NCI-H510A (cell line): ENCODE measurements at places on chromosomes 3 and 15.

GRCh38 chr3:20772869-20773268 lies 586.9 kb upstream of the SGO1 start:
- DNase-seq, result no peak

GRCh38 chr15:33492434-33493052 lies 181.8 kb downstream of the RYR3 start:
- DNase-seq, result no peak

GRCh38 chr15:74265046-74265639 lies 29.0 kb downstream of the CCDC33 start:
- no peak for DNase-seq

DNA sequence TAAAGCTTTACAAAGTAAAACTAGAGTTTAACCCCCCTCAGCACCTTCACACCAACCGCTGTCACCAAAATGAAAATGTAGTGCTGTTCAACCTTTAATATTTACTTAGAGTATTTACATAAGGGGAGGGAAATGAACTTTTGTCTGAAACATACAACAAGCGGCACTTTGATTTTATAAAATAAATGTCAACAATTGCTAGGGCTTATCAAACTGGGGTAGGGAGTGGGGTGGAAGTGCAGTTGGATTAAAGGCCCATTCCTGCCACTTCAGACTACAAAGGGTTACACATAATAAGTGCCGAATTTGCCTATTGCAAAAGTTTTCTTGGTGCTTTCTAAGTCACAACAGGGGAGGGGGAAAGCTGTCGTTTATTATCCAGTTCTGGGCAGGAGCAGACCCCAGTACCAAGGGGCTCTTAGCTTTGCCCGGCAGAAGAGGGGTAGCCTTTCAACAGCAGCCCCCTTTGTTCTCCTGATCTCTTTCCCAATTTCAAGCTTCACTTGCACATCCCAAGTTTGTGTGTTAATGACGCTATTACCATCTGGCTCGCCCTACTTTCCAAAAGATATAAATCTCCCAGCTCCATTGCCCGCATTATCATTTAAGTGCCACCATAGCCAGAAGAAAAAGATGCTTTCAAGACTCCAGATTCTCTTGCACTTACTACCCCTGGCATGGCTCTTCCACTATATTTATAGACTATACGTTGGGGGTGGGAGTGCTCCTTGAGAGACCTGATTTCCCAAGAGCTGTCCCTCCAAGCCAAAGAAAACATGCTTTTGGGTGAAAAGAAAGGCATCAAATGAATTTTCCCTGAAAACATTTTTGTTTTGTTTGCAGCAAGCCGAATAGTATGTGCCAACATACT lies 17.0 kb downstream of the SOX2 start:
- DNase-seq, result no peak

DNA sequence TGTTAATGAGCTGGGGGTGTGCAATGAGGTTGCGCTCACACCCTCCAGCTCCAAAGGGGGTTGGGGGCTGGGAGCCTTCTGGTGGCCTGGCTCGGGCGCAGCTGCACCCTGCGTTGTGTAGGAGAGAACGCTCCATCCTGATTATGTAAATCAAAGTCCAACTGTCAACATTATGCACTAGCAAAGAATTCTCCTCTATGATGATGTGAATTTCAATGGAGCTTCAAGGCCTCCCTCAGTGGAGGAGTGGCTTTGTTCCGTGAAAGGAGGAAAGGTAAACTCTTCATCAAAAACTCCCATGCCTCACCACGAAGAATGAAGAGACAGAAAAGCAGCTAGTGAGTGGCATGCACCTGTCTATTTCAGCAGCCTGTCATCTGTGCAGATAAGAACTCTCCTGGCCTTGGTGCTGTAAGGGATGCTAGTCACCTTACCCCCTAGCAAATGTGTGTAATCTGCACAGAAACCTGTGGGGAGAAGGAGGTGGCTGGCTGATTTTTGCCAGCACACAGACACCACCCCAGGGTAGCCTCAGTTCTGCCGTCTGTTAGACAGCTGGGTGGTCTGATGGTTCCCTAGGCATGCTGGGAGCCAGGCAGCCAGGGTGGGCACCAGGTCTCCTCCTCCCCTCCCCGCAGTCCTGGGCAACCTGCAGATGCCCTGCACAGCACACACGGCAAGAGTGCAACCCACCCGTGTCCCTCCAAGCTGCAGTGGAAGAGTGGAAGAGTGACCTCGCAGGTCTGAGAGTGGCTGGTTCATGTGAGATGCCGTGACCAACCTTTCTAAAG lies 47.0 kb upstream of the TRPM1 start:
- DNase-seq, result no peak

GRCh38 chr3:56096999-56097398 lies 371.3 kb downstream of the ERC2 start:
- DNase-seq, result no peak

GRCh38 chr15:70269311-70269911 lies 171.7 kb upstream of the TLE3 start:
- DNase-seq, result no peak

DNA sequence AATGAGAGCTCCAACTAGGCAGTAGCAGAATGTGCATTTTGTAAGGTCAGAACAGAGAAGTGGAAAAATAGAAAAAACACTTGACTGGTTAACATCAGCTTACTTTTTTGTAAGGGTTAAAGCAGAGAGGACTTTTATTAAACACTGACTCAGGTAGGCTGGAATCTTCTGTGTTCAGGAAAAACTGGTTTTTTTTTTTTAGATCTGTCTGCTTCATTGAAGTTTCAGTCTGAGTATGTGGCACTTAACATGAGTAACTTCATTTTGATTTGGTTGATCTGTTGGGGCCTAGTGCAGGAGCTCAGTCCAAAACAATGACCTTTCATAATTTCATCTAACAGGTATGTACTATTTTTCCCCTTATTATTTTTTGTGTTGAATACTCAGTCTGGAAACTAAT lies 141.1 kb downstream of the DOCK3 start:
- DNase-seq, result no peak

DNA sequence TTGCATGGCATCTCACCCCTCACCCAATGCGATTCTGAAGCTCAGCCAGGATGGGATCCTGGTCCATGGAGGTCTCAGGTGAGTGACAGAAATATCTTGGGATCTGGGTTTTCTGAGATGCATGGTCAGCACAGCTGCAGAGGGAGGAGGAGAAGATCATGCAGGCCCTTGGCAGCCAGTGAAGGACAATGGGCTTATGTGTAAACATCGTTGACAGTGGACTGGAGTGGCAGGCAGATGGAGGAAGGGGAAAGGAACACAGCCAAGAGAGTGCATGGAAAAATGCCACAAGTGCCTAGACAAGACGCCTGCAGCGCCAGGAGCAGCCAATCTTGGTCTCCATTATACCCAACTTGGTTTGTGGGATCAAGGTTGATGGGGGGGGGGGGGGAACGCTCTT lies 347.9 kb downstream of the MCTP2 start:
- no peak for DNase-seq

DNA sequence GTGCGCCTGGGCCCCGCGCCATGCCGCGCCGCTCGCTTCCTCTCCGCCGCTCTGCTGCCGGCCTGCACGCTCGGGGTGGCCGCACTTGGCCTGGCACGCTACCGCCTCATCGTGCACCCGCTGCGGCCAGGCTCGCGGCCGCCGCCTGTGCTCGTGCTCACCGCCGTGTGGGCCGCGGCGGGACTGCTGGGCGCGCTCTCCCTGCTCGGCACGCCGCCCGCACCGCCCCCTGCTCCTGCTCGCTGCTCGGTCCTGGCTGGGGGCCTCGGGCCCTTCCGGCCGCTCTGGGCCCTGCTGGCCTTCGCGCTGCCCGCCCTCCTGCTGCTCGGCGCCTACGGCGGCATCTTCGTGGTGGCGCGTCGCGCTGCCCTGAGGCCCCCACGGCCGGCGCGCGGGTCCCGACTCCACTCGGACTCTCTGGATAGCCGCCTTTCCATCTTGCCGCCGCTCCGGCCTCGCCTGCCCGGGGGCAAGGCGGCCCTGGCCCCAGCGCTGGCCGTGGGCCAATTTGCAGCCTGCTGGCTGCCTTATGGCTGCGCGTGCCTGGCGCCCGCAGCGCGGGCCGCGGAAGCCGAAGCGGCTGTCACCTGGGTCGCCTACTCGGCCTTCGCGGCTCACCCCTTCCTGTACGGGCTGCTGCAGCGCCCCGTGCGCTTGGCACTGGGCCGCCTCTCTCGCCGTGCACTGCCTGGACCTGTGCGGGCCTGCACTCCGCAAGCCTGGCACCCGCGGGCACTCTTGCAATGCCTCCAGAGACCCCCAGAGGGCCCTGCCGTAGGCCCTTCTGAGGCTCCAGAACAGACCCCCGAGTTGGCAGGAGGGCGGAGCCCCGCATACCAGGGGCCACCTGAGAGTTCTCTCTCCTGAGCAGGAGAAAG lies 951 bp downstream of the GPR62 start:
- no peak for DNase-seq

DNA sequence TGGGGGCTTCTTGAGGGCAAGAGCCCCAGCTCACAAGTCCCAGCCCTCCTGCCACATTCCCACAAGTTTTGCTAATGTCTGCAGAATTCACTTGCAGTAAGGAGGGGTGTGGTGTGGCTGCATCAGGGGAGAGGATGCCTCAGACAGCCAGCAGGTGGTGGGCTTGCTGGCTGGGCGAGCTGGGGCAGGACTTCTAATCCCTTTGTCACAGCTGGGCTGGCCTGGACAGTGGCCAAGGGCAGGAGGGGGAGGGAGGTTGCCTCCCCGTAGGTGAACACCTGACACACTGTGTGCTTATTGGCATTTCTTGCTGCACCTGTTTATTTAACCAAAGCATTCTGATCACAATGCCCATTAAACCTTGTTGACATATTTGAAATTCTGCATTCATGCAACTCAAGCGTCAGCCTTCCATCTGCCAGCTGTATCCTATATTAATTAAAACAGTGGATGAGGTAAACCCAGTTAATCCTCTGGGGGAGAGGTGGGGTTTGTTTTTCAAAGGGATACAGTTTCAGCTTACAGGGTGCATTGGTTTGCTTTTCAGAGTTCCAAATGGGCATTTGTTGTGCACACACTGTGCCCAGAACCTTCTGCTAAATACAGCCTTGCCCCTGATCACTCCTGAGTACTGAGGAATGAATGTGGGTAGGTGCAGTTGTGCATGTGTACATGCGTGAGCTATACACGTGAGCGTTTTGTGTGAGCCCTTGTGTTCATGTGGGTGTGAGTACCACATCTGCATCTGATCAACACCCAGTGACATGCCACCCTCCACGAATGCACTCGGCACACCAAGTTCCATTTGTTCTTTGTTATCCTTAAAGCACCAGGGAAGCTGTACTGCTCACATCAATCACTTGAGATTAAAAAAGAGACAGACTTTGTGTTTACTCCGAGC lies 268.7 kb downstream of the XXYLT1 start:
- DNase-seq, result peak; percentile 89

DNA sequence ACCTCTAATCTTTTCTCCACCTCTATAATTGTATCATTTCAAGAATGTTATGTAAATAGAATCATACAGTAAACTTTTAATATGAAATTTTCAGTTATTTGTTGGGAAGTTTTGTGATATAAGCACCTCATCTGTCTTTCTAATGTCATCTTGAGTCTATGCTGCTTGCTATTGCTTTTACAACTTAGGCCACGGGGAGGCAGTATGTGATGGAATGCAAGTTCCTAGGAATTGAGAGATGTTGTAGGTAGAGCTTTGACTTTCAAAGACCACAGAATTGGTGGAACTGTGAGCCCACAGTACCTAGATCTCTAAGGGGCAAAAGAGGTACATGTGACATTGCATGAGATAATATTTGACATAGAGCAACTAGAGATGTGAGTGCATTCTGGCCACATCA lies 328.3 kb downstream of the MFSD1 start:
- no peak for DNase-seq

- DNase-seq, result no peak
These were observed 89.3 kb upstream of the P2RY1 start for GRCh38 chr3:152745646-152746045.

DNA sequence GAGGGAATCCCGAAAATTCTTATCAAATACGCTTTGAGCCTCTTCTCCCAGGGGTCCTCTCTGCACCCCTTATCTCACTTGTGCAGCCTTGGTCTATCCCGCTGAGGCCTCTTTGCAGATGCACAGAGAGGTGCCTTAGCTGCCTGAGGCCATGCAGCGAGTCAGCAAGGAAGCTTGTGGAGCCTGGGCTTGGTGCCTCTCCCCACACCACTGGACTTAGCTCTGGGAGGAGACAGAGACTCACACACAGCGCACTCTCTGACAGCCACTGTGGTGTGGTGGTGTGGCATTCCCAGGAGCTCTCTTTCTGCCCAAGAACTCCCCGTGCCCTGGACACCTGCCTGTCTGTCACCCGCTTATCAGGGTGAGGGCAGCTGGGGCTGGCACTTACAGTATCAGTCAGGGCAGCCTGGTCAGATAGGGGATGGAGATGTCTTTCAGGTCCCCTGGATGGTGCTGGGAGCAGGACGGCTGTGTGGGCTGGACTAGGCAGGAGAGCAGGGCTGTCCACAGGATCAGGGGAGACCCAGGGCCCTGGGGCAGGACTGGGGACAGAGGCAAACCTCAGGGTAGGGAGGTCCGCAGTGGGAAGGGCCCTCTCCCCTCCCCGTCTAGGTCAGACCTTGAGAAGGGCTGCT lies 10.2 kb upstream of the LINGO1 start:
- no peak for DNase-seq

GRCh38 chr15:58453931-58454793 lies 22.4 kb downstream of the LIPC start:
- no peak for DNase-seq

DNA sequence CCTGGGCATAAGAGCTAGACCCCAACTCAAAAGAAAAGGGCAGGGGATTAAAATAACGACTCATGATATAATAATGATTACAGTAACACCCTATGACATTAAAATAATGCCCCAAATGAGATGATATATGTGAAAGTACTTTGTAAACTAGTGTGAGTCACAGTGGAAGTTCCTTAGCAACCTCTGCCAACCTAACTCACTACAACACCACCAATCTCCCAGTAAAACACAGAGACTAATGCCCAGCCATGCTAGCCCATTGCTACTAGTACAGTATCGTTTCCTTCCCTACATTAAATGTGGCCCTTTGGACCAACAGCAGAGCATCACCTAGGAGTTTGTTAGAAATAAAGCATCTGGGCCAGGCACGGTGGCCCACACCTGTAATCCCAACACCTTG lies 11.2 kb upstream of the ADAMTS7 start:
- DNase-seq, result no peak

- no peak for DNase-seq
These were observed 68.9 kb downstream of the KLF15 start for GRCh38 chr3:126288314-126288713.

GRCh38 chr3:52471371-52472238 lies 16.2 kb downstream of the NISCH start:
- no peak for DNase-seq

DNA sequence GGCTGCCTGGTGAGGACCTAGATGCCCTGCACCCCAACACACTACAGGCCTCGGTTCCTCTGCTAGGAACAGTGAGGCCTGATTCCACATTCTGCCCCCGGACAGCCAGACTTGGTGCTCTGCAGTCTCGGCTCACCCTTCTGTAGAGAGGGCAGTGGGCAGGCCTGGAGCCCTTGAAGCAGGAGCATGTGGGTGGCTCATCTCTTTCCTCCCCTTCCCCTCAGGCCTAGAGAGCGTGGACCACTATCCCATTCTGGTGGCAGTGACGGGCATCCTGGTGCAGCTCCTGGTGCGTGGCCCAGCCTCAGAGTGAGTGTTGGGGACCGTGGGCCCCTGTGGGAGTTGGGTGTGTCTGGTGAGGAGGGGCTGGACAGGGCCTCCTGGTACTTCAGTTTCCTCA lies 3.3 kb downstream of the AMIGO3 start:
- DNase-seq, result no peak
